NCI-H2029 treated with DMSO at 0.1 percent for 48 hours (cell line): ENCODE measurements at places on chromosomes 11 and 22.

DNA sequence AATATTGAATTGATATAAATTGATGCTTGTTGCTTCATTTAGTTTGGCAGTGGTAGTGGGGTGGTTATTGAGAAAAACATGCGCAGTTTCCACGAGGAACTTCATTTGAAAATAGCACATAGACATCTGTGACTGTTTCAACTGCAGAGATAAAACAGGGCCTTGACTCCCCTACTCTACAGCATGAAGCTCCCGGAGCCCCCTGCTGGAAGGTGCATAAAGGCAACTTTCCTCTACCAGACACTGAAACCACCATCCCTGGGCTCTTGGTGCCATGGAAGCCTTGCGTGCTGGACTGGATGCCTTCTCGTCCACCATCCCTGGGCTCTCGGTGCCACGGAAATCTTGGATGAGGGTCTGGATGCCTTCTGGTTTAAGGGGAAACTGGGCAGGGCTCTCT lies 195.9 kb downstream of the CSNK2A3 start:
- no peak for DNase-seq

GRCh38 chr11:42271306-42271705 lies 811.9 kb upstream of the LRRC4C start:
- no peak for DNase-seq

- DNase-seq: no peak
Measured at GRCh38 chr11:86212019-86212611, 32.4 kb upstream of the EED start.

DNA sequence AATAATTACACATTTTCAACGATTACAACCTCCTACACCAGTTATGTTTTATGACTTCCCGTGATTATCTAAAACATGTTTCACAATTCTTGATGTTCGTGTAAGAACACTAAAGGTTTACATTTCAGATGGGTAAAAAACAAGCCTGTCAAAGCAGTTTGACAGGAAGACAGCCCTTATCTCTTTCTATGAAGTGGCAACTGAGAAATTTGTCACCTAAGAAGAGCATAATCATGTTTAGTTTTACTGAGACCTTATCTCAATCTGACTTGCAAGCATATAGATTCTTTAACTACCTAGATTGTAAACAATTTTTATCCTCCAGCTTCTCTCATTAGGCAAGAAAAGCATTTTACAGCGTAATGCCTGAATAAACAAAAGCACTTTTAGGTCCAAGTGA lies 218.4 kb upstream of the ZBED5 start:
- DNase-seq: no peak

DNA sequence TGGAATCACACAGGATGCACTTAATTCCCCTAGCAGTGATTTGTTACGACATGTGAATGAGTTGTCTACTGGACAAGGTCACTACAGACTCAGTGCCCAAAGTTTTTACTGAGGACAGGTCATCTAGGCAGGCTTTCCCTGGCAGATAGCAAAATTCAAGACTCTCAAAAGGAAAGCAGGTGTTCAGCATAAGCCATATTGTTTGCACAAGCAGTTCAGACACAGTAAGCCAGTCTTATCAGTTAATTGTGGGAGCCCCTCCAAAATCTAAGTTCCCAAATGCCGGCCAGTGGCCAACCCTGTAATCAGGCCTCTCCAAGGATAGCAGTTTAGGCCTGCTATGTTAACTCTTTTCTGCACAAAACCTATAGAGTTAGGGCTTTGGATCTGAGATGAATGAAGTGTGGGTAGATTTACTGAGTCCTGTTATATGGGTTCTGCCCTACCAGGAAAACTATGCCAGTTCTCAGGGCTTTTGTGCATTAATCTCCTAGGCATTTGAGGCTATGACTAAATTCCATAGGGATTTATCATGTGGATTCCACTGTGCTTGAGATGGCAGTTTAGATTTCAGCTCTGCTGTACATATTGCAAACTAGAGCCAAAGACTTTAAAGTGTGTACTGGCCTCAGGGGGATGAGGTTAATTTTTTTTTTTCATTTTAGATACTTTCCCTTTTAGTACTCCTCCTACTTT lies 4.8 kb upstream of the ARHGEF12 start:
- no peak for DNase-seq
